ENCODE measurements at places on chromosomes 2 and 18.

DNA sequence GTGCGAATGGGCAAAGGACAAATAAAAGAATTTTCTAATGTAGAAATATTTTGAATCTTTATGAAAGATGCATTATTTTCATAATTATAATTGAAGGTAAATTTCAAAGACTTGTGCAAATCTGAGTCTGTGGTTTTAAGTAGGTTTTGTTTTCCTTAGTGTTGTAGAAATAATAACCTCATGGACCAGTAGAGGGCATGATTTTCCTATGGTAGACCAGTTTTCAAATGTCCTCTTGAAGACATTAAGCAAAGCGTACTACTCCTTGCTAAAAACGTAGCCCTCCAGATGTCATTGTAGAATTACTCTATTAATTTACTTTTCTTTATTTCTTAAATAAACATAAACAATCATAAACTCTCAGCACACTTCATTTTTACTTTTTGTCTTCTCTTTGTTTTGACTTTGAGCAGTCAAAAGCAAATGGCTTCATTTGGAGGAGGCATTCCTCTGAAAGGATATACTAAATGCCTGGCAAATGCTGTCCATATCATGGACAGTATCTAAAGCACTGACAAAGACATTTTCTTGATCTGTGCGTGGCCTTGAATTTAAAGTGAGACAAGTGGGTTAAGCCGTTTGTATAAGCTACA is 85.8 kb upstream of the FAM237A start:
- no peak for DNase-seq

DNA sequence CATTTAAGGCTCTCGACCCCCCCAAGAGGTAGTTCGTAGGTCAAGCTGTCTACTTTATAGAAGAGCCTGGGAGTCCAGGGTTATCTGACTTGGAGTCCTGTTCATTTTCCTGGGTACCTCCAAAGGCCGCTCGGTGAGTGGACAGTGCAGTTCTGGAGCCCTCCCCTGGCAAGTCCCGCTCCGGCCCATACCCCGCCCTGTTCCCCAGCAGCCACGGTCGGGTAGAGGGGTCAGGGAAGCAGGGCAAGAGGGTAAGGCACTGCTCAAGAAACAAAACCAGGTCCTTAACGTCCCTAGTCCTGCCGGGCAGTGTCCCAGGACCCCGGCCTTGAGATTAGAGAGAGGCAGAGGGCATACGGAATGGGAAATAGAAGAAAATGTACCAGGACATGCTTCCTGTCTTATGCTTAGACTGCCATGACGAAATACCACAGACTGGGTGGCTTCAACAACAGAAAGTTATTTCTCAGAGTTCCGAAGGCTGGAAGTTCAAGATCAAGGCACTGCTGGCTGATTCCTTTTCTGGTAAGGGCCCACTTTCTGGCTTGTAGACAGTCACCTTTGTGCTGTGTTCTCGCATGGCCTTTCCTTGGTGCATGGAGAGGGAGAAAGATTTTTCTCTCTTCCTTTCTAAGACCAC is 5.4 kb upstream of the HPCAL1 start:
- DNase-seq, result no peak

- DNase-seq, result no peak
These were observed 31.0 kb upstream of the ASPRV1 start for GRCh38 chr2:69992310-69993047.

DNA sequence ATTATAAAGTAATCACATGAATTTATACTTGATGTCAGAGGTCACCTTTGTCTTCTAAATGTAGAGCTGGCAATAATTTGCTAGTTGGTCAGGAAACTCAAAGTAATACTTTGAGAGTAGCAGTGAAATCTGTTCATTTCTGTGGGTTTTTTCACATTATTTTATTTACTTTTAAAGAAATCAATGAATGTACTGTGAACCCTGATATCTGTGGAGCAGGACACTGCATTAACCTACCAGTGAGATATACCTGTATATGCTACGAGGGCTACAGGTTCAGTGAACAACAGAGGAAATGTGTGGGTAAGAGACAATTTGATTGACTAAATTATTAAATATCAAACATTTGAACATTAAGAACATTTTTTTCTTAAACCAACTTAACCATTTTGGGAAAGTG is 203.0 kb upstream of the RASGRP3 start:
- DNase-seq, result no peak

GRCh38 chr2:159891917-159892730 is 94.1 kb upstream of the CD302 start:
- DNase-seq, result no peak

GRCh38 chr2:199861132-199861774 is 10.3 kb upstream of the FTCDNL1 start:
- DNase-seq, result no peak
